ENCODE measurements at places on chromosomes 1 and 21. TPM values are rescaled to one million over a fixed set of nuclear protein-coding genes. Genes with fewer than 3 reads are reported as not detected.

Gene IFI44L
- total RNA-seq = 0.11 TPM

Gene CLEC20A
- 0.43 TPM for total RNA-seq

Gene BRINP3
- total RNA-seq = not detected

Gene TNFSF4
- total RNA-seq = 0.79 TPM

Gene TDRD10
- total RNA-seq = not detected

Gene SLC9C2
- not detected for total RNA-seq

Gene OXCT2
- 0.79 TPM for total RNA-seq

Gene WNT3A
- not detected for total RNA-seq

Gene CD46
- total RNA-seq = 354 TPM

Gene TLCD4
- not detected for total RNA-seq

Gene GUCA2A
- not detected for total RNA-seq

Gene BMP8B
- total RNA-seq = not detected

Gene FCRLB
- total RNA-seq = 1.1 TPM

Gene S100A12
- total RNA-seq = not detected

All from placental epithelial cell (primary cell).